ENCODE measurements at places on chromosomes 5 and 9.

- no peak for DNase-seq
These were observed 120.1 kb upstream of the CD180 start for GRCh38 chr5:67316695-67317094.

DNA sequence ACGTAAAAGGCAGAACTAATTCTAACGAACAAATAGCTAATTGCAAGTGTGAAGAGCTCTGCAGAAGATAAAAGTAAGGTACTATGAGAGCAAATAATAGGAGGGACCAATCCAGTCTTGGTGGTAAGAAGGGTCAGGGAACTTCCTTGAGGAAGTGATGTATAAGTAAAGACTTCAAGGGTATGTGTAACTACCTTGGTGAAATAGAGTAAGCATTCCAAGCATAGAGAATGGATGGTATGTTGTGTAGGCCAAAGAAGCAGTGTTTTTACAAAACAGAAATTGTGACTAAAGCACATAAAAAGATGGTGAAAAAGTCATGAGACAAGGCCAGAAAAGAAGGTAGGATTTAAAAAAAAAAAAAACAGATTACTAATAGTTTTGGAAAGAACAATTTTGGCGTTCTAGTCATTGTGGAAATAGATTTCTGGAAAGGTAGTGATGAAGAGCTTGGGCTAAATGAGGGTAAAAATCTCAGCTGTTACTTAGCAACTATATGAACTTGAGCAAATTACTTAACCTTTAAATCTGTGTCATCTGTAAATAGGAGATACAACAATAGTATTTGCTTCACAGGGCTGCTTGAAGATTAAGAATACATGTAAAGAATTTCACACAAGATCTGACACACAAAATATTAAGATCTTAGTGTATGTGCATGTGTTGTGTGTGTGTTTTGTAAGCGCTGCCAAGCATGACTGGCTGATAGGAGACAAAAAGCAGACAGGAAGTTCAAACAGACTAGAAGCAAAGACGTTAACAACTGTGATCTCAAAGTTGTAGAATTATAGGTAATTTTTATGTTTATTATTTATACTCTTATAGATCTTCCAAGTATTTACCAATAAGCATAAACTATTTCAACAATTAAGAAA, 73.5 kb downstream of the NR6A1 start:
- no peak for DNase-seq

DNA sequence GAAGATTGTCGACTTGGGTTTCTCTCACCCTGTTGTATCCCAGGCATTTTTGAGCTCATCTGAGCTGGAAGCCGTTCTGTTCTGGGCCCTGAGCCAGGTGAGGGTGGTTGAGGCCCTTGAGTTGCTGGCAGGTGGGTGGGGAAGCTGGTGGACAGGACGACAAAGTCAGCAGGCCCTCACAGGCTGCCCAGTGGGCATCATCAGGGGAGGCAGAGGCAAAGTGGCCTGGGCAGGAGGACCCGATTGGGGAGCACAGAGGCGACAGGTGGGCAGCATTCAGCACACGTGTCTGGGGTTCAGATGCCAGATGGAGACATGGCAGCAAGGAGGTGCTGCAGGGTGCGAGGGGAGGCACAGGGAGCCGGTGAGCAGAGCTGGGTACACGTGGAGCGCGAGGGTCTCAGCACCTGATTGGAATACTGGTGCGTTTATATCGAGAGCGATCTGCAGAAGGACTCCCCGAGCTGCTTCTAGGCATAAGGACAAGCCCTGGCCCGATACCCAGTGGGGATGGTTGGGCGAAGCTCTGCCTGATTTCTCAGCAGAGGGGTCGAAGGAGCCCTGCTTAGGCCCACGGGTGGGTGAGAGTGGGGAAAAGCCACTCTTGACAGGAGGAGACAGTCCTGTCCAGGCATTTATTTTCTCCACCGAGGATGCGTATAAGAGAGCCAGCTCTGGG, 49.0 kb upstream of the SUSD3 start:
- DNase-seq: no peak

DNA sequence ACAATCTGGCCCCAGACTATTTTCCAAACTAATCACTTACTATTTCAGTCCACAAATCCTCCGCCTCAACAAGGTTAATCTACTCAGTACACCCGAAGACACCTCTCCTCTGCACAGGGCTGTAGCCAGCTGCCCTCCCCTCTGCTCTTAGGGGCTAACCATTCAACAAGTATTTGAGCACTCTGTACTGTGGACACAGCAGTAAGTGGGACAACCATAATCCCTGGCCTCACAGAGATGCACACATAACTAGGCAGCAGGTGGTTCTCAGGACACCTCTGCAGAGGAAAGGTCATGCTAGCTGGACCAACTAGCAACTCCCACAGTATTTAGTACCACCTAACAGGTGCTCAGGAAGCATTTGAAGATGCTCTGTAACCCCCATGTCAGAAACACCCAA, 5.5 kb downstream of the CAMSAP1 start:
- DNase-seq: no peak

GRCh38 chr9:75672478-75672877, 218.0 kb upstream of the PCSK5 start:
- no peak for DNase-seq

DNA sequence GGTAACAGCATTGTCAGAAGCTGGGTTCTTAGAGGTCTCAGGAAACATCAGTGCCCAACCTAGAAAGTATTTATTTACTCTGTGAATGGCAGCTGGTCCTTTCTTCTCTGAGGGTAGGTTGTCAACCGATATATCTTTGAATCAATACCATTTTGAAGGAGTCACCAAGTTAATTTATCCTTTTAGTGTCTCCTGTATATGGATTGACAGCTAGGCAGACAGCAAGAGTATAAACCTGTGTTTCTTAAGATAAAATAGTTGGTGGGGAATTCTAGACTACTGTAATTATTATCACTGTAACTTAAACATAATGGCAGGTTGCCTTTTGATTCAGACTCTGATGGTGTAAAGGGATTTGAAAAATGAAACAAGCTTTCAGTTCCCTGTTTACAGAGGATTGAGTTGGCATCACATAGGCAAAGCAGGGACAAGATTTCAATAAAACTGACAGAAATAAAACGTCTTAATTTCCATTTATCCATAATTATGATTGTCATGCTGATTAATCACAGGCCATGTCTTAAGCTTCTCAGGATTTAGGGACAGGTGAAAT, 190.8 kb upstream of the HAPLN1 start:
- no peak for DNase-seq

DNA sequence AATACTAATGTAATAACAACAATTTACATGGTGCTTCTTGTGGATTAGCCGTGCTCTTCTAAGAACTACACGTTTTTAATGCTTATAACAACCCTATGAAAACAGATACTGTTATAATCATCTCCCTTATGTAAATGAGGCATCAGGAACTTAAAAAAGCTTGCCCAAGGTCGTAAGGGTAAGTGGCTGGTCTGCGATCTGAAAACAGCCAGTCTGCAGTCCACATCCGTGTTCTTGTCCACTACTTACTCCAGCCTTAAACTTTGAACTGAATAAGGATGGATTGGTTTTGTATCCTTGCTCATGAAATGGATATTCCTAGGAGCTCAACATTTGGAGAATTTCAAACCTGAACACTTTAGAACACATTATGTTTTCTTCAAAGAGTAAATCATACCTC, 26.7 kb downstream of the PAM start:
- DNase-seq: no peak

GRCh38 chr9:131651599-131651998, 88.3 kb downstream of the RAPGEF1 start:
- no peak for DNase-seq

DNA sequence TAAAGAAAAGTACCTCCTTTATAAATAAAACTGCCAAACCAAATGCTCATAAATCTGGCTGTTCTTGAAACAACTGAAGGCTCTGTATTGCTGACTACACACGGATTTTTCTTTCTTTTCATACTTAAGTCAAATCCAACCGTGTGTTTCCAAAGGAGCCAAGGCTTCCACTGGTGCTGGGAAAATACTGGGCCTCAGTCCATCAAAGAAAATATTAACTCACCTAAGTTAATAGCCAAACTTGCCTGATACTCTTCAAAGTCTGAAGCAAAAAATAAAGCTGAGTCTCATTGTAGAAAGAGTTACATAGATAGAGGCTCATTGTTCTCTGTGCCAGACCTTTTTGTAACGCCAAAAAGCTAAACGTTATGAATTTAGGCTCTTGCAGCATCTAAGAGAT, 350.4 kb upstream of the CDH9 start:
- no peak for DNase-seq

DNA sequence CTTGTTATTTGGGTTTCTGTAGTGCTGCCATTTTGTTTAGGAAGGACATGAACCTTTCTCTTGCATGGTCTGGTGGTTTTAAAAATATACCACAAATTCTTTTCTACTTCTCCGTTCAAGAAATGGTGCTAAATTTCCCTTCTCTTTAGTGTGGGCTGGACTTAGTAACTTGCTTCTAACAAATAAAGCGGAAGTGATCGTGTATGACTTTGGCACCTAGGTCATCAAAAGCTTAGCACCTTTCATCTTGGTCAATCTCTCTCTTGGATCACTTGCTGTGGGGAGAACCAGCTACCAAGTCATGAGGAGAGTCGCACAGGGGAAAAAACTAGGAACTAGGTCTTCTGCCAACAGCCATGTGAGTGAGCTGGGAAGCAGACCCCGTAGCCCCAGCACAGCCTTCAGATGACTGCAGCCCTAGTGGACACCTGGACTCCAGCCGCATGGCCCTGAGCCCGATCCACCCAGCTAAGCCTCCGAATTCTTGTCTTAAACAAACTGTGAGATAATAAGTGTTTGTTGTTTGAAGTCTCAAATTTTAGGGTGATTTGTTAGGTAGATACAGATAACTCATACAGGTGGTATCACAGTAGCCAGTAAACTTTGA, 87.7 kb upstream of the CKMT2 start:
- no peak for DNase-seq

- no peak for DNase-seq
These were observed 104.2 kb downstream of the MELK start for GRCh38 chr9:36676778-36677485.

GRCh38 chr9:120571443-120572257, 8.3 kb downstream of the CDK5RAP2 start:
- DNase-seq: no peak

DNA sequence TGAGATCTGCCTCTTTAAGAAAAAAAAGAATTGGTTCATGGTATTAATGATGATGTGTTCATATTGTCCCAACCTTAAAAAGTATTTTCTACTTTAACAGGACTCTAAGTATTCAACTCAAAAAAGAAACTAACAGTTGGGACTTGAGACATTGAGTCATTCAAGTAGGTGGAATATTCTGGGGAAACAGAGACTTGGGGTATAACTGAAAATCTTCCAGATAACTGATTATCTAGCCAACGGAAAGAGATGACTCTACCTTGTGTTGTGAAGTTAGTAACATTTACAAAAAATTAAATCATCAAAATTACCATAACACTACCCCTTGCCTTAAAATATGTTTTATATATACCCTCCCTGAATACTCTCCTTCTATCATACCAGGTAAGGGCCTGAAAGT, 19.1 kb downstream of the OXCT1 start:
- DNase-seq: no peak

DNA sequence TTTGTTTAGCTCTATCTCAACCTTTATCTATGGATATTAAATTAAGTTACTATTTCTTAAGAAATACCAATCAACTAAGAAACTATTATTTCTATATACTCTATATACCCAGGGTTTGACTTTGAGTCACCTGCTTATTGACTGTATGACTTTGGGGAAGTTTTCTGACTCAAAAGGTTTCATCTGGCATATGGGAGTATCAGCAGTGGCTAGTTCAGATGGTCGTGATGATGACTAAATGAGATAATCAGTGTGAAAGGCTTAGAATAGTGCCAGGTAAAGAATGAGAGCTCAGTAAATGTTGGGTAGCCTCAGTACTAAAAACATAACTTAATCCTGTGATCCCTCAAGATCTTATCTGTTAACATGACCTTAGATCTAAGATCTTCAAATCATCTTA, 179.7 kb upstream of the ISL1 start:
- no peak for DNase-seq

DNA sequence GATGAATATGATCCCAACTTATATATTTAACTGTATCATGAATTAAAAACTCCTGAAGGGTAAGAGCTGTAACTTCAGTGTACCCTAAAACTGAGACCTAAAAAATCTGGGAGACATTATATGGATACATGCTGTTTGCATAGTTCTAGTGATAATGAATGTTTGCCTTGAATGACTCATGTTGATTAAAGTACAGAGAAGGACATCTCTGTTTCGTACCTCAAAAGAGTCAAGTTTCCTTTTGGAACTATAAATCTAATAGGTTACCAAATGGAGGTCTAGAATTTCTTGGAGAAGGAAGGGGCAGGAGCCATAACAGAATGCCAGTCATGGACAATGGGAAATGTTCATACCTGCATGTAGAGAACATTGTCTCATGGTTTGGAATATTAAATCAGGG, 168.1 kb downstream of the SNCAIP start:
- no peak for DNase-seq

GRCh38 chr5:102090770-102091169, 205.3 kb downstream of the SLCO4C1 start:
- no peak for DNase-seq

GRCh38 chr5:142015781-142016533, 3.1 kb upstream of the GNPDA1 start:
- DNase-seq: no peak

DNA sequence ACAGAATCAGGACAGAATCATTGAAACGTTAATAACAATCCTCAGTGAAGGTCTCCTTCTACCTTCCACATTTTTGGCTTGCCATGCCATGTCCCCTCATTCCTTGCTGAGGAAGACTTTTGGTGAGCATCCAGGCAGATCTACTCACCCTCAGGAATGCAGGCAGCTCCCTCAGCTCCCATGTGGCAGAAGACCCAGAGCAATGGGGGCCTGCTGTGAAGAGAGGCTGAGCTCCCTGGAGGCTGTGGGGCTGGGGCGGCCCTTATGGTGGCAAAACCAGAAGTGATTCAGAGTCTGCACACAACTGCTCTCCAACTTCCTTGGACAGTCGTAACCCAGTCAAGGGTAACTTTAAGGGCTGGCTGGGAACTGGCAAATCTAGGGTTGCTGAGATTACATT, 247.2 kb upstream of the EFNA5 start:
- DNase-seq: no peak

Data from stimulated activated CD8-positive, alpha-beta memory T cell treated with anti-CD3 and anti-CD28 coated beads, Interleukin-12 subunit alpha, Interleukin-12 subunit beta, amount 100 ng/mL, for 4 hours (primary cell).